Right ventricle myocardium superior (tissue), 1 donor: ENCODE measurements at places on chromosomes 13 and 19. TPM values are rescaled to one million over a fixed set of nuclear protein-coding genes. Genes with fewer than 3 reads are reported as not detected.
A peak's percentile ranks its signal among the peaks of the same experiment; 100 is the strongest.

DNA sequence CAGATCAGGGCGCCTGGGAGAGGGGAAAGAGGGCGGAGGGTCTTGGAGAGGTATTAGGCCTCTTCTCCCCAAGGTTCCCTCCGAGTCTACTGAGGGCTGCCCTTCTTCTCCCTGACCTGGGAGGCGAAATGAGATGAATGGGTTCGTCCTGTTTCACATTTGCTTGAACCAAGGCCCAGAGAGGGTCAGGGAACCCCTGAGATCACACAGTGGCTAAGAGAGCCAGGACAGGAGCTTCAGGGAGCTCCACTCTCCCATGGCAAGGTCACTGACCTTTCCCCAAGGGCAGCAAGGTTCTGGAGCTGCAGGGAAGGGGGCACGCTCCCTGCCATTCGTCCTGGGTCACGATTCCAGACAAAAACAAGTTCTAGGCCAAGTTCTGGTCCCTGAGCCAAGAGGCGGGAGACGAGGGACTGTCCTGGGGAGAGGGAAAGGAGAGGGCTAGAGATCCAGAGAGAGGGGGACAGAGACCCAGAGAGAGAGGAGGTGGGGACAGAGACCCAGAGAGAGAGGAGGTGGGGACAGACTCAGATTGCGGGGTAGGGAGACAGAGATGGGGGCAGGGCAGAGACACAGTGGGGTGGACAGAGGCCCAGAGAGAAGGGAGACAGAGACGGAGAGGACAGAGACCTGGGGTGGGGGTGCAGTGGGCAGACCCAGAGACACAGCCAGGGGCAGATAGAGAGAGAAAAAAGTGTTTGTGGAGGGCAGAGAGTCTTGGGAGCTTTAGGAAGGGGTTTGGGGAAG lies 541 bp downstream of the ASPDH start:
- peak; percentile 12 for DNase-seq

DNA sequence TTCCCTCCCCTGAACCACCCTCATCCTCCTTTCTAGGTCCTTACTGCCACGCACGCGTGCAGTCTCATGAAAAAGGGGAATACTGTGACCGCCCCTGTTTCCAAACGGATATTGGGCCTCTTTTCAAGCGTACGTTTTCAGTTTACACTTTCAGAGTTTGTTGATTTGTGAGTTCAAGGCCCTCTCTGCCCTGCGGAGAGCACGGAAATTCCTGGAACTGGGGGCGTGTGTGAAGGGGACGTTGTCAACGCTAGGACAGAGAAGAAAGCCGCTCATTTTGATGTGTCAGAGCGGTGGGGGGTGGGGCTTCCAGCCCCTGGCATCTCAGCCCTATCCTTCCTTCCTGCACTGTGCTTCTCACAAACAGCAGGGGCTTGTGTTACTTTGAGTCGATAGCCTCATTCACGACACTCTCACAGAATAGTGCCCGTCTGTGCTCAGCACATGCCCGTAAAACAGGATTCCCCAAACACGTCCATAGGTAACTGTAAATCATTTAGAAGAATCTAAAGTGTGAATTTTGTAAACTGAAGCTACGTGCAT lies 137.6 kb upstream of the PEG3 start:
- DNase-seq: no peak

GRCh38 chr13:30676672-30677071 lies 58.7 kb upstream of the ALOX5AP start:
- no peak for DNase-seq

Gene PSPN
- 0.75 TPM for total RNA-seq

Gene SERPINE3
- total RNA-seq: not detected

GRCh38 chr13:30735025-30735871 lies at the start of gene ALOX5AP:
ALOX5AP (plus strand) TSS chr13:30735543; CDS start chr13:30735606, 63 bp downstream.
- DNase-seq: no peak

DNA sequence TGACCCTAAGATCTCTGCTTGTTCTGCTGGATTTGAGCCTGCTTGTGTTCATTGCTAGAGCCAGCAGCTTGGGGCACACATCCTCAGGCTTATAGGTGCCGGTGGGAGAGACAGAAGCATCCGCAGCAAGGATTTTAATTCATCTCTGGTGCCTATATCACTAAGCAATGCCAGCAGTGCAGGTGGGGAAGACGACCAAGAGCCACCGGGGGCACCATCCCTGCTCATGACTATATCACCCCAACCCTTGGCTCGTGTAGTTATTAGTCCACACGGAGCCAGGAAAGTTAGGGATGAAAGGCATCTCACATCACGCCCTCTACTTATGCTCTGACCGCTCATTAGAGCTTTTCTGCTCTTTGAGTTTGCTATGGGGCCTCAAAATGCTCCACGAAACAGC lies 298.2 kb downstream of the DCLK1 start:
- DNase-seq: no peak

DNA sequence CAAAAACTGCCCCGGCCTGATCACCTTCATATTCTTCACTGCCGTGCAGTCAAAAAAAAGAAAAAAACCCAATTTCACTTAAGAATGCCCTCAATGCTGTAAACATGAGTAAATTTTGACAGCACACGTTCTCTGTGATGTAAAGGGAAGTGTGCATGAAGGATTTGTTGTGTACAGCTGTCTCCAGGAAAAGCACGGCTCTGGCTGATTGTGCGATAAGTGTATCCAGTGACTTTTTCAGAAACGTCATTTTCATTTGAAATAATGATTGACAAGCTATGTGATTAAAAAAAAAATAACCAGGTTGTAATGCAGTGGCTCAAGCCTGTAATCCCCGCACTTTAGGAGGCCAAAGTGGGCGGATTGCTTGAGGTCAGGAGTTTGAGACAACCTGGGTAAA lies 39.6 kb downstream of the ANKRD10 start:
- DNase-seq: no peak

DNA sequence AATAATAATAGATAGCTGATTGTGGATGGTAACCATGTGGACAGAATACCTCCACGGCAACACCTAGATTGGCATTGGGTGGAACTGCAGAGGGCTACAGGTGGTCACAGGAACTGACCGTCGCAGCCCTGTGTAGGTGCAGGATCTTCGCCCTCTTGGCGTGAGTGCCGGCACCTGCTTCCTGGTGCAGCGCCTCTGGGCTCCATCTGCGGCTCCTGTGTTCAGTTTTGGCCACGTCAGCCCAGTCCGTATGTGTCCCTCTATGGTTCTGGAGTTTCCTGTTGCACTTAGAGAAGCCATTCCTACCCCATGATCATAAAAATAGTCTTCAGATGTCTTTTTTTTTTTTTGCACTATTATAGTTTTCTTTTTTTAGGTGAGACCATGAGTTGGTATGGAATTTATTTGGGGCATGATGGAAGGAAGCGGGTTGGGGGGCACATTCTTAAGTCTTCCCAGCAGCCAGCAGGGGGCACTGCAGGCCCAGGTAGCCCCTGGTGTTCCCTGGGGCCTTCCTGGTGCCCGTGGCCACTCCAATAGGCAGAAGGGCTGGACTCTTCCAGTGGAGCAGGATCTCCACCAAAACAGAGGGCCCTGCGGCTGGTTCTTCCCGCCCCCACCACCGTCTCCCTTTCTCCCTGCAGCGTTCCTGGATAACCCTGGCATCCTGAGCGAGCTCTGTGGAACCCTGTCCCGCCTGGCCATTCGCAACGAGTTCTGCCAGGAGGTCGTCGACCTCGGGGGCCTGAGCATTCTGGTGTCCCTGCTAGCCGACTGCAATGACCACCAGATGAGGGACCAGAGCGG lies 10.1 kb upstream of the SLC25A42 start:
- DNase-seq: peak; percentile 74

GRCh38 chr19:13797870-13798269 lies 2.6 kb downstream of the ZSWIM4 start:
- DNase-seq: no peak

GRCh38 chr19:15265214-15265849 lies 33.1 kb upstream of the EPHX3 start:
- peak; percentile 45 for DNase-seq

Gene RNF113B
- total RNA-seq: not detected

Gene ALOX5AP
- total RNA-seq: 8.4 TPM

Gene PPM1N
- total RNA-seq: 0.75 TPM

DNA sequence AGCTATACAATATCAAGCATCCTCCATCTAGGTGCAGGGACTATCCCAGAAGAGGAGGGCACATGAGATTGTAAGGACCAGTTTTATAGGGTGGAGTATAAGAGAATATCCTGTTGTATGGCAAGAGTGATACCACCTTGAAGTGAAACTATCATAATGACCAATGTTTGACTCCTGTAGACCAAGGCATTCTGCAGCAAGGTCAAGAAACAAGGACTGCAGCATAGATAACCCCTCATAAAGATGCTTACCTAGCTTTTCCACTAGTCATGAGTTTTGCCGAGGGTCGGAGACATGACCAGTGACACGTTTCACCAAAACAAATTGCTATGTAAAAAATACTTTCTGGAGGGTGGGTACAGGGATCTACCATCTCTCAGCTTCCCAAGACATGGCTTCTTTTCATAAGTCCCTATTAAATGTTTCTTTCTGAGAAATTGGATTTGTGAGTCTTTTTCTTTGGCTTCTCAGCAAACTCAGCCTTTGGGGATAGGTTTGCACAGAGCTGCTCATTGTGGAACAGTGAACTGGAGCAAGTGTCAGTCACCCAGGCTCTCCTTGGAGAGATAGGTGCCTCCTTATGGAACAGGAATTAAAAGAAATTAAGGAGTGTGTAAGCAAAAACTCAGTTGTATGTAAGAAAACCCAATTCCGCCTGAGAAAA lies 28.2 kb upstream of the CYSLTR2 start:
- no peak for DNase-seq

Gene RFPL4AL1
- not detected for total RNA-seq

DNA sequence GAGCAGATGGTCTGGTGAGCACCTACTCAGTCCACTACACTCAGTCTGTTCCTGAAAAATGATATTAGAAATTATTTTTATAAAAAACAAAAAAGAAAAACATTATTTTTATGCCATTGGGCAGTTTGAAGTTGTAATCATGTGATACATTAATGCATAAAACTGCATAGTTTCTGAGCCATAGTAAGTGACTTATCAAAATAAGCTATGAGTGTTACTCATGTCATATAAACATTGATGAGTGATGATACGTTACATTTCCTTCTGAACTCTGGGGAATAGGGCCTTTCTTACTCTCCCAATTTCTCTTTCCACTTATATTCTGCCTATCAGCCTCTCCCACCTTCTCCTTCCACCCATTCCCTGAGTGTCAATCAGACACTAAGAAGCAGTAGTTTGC lies 8.9 kb downstream of the ZNF805 start:
- DNase-seq: no peak

Gene MUC16
- not detected for total RNA-seq

DNA sequence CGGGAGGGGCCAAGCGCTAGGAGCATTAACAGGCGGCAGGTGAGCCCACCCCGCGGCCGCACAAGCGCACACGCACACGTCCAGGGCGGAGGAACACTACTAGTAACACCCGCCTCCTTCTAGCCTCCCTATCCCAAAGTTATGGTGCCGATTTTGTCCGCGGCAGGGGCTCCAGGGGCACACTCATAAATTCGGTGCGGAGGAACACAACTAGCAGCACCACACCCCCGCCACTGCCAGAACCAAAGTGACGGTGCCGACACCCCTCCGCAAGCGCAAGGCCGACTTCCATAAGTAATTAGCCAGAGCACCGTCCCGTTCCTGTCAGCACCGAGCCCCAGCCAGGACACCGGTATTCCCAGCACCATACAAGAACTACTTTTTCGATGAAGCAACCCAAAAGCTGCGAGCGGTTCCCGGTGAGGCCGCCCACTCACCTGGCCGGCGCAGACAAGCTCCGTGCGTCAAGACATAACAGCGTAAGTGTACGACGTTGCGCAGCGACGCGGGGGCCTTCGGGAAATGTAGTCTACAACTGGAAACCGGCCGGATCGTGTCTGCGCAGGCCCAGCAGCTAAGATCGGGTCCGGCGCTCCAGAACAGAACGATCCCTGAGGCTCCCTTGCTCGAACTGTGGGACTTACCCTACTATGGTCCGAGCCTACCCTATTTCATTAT lies at the start of the genes ZNF540 and ZNF571:
Gene ZNF540 (plus strand): TSS at position 573 of the 678 bp plus-strand sequence. CDS start 3,572 bp downstream, outside the sequence.
Gene ZNF571 (minus strand): TSS at position 489 of the 678 bp plus-strand sequence. CDS start 8,116 bp downstream, outside the sequence.
- peak; percentile 97 for DNase-seq

GRCh38 chr13:28564030-28564429 lies 69.1 kb upstream of the FLT1 start:
- no peak for DNase-seq

Gene SYCN
- not detected for total RNA-seq

GRCh38 chr13:98873377-98874028 lies 104.4 kb downstream of the DOCK9 start:
- DNase-seq: no peak

DNA sequence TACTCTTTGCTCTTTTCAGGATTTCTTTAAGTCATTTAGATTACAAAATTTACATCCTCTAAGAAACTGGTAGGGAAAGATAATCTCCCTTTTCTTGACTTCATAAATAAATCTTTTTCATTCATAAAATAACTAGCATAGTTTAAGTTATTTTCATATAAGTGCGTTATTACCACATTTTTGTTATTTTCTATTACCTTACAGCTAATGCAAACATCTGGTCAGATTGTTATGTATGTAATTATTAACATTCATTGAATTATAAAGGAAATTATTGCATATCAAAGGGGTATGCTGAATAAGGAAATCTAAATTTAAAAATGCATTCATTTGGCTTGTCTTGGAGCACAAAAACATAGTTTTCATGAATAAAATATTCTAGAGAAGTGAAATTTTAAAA lies 55.3 kb upstream of the SLITRK1 start:
- no peak for DNase-seq

Gene FLT1
- 42.0 TPM for total RNA-seq

DNA sequence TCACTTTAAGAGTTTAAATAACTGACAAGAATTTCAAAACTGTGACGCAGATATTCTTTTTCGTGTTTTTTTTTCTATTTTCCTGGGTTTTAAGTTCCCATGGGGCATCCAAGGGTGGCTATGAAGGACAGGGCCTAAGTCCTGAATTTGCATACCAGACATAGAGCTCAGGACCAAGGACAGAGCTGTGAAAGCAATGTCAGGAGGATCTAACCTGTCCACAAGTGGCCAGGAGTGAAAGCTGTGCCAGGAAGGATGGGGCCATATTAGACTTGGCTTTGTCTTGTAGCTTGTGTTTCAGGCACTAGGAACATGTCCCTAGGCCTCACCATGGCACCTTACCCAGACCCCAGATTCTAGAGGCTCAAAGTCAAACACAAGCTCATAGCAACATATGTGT lies 289.4 kb upstream of the MIR17HG start:
- DNase-seq: no peak

DNA sequence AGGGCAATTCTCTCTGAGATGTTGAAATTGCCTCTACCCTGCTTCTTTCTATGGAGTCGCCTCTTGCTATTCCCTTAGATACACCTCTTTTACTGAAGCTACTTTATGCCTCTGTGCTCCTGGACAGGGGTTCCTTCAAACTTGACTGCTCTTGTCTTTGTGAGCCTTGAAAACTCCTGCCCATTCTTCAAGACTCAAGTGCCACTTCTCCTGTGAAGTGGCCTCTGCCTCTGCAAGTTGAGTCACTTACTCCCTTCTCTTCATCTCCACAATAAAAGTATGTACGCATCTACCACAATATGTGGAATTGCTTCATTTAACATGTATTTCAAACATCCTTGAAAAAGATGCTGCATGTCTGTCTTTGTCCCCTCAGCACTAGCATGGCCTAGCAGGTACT lies 66.0 kb upstream of the TPP2 start:
- DNase-seq: no peak

Gene URAD
- not detected for total RNA-seq
